Mesendoderm (in vitro differentiated cells): ENCODE measurements at places on chromosomes 11 and 22.

- DNase-seq = no peak
Measured at GRCh38 chr22:43173976-43174720, 12.8 kb downstream of the TTLL12 start.

DNA sequence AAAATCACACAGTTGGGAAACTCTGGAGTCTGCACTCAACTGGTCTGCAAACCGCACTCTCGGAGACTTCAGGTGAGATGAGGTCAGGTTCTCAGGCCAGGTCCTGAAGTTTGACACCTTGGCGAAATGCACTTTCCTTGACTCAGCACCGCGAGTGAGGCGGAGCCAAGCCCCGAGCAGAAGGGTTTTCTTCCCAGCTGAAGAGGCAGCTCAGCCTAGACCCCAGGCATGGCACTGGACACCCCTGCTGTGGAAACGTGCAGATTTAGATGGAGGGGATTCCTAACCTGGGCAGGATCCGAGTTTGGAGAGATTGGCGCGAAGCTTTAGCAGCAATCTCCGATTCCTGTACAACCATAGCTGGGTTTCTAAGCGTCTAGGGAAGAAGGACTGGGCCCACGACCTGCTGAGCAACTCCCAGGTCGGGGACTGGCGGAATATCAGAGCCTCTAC is 835 bp upstream of the MYOD1 start:
- peak; percentile 31 for DNase-seq

- no peak for DNase-seq
Measured at GRCh38 chr22:47608421-47608820, 846.0 kb downstream of the TBC1D22A start.

DNA sequence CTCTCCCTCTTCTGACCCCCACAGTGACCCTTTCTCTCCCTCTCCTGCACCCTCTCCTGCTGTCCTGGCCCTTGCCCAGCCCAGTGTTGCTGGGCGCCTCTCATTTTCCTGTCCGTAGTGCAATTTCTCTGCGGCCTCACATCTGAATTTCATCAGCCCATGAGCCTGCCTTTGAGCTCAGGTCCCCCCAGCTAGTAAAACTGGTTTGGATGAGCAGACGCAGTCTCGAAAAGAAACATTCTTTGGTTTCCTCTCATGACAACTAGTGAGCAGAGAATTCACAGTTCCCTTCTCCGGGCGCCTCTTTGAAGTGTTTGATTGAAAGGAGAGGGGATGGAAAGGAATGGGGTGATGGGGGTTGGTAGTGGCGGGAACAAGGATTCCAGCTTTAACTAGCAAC is 126.0 kb upstream of the CADM1 start:
- peak; percentile 32 for DNase-seq

GRCh38 chr11:35362521-35362980 is 56.8 kb downstream of the SLC1A2 start:
- peak; percentile 57 for DNase-seq

- DNase-seq = no peak
Measured at GRCh38 chr11:1752907-1753228, 2.5 kb upstream of the IFITM10 start.

GRCh38 chr11:68325183-68325906 is 13.0 kb downstream of the LRP5 start:
- DNase-seq = no peak

- DNase-seq = no peak
Measured at GRCh38 chr11:129946256-129946655, 50.9 kb upstream of the NFRKB start.

- peak; percentile 73 for DNase-seq
Measured at GRCh38 chr22:35140879-35141745, 75.2 kb downstream of the ISX start.
